ENCODE measurements at places on chromosomes 11 and 22.

DNA sequence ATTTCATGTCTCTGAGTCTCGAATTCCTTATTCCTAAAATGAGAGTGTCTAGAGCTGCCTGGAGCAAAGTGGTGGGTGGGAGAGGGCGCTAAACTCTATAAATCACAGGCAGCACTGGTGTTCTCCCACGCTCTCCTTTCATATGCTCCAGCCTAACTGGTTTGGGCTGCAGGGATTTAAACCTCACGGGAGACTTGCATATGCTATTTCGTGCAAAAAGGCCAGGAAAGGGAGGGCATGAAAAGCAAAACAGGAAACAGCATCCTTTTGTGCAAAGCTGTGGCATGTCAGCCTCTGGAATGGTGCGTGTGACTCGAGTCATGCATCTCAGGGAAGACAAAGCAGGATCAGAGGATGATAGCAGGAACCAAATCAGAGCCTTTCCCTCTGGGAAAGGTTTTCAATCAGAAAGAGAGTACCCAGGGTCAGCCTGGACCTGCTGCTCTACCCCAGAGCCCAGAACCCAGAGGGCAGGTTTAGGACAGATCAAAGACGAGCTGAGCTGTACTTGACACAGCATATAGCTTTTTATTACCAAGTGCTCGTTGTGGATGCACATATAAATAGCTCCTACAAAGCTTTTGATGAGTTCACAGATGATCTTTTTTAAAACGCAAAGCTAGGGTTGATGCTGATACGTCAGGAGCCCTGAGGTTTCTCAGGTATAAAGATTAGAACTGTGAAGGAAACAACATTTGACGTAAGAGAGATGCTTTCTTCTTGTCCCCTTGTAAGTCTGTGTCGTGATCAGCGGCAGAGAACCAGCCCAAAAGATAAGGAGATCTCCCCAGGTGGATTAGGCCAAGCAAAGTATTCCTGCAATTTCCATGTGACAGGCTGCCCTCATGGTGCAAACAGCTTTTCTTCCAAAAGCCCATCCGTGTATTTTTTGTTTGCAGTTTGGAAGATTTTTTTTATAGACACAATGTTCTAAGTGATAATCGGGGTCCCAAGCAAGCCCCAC is 46.2 kb upstream of the YWHAH start:
- DNase-seq: peak; percentile 43

GRCh38 chr22:39940757-39941305 is 19.4 kb upstream of the TMA7B start:
- no peak for DNase-seq

DNA sequence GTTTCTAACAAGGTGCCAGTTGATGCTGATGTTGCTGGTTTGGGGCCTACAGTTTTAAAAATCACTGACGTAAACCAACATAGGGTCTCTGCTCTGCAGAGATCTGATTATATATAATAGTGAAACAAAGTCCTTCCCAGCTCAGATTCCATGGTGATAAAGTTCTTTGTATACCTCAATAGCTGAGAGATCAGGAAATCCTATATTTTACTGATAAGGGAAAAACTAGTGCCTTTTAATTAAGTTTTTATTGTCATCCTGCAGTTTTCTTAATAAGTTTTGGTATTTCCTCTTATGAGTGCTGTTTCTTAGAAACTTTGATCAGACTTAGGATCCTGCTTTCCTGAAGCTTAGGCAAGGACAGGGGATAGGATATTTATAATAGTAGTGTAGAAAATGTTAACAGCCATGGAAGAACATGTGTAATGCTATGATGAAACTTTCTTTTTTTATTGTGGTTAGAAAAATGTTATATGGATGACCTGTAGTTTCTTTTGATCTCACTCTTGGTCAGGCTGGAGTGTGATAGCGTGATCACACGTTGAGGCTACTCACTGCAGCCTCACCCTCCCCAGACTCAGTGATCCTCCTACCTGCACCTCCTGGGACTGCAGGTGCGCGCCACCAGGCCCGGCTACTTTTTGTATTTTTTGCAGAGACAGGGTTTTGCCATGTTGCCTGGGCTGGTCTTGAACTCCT is 14.1 kb downstream of the CAPRIN1 start:
- no peak for DNase-seq

GRCh38 chr11:2771758-2772466 is 72.1 kb upstream of the KCNQ1OT1 start:
- no peak for DNase-seq

DNA sequence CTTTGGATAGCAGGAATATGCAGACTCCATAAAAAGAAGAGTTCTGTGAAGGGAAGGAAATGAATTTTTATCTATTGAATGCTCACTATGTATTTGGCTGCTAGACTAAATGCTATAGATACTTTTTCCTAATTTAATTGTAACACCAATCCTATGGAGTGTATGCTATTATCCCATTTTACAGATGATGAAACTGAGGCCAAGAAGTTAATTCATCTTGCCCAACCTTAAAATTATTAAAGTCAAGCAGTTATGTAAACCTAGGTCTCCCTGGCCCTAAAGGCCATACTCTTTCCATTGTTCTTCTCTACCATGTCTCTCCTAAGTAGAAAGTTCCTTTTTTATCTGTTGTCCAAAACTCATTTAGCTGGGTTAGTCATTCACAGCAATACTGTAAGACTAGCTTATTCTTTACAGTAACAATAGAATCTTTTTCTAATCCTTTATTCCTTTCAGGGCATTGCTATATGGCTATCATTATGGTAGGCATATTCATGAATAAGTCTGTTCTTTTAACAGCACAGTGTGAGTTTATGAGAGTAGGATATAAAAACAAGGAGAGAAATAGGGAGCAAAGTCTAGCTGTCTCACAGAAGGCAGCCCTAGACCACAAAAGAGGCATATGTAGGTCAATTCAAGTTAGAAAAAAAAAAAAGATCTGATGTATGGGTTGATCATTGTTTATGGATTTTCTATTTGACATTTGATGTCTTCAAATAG is 50.5 kb downstream of the MAML2 start:
- no peak for DNase-seq

DNA sequence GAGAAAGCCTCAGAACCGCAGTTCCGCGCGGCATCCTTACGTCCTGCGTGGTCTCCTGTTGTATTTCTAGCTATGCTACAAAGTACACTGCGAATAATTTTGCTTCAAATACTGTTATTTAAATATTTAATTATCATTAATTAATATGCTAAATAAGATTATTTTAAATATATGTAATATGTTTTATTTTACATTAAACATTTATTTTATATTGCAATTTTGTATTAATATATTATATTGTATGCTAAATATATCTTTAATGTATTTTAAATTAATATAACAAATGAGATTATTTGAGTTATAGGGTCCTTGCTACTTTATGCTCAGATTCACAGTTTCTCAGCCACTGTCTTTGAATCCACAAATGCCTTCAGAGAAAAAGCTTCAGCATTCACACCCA is 436.7 kb downstream of the BRD1 start:
- DNase-seq: no peak

DNA sequence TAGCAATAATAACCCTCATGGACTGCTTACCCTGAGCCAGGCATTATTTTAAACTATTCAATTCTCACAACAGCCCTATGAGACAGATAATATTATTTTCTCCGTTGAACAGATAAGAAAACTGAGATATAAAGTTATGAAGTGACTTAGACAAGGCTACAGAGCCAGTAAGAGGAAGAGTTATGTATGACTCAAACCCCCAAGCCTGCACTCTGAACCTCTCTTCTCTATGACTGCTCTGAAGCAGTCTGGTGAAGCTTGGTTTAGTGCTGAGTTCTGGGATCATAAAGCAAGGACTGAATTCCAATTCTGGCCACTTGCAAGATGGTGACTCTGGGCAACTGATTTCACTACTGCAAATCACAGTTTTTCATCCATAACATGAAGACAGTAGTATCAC is 34.5 kb downstream of the TNKS1BP1 start:
- DNase-seq: peak; percentile 79

DNA sequence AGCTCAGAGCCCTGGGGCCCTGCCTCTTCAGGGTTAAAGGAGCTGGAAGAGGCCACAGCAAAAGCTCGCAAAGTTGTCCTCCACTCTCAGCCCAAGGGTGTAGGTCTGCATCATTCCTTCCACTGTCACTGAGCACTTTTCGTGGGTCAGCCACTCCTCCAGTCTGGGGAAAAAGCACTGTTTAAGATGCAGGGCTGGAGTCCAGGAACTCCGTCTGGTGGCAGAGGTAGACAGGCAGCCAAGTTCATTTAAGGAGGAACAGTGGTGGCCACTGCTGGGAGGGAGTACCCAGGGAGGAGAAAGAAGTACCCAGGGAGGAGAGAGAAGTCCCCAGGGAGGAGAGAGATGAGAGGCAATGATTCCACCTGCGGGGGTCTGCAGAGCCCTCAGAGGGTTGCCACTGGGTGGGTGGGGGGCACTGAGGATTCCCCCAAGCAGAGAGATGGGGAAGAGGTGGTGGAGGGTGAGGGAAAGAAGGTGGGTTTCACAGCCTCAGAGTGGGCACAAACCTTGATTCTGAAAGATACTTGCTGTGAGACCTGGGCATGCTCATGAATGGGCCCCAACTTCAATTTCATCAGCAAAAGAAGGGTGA is 70.0 kb upstream of the B3GAT1 start:
- DNase-seq: no peak

GRCh38 chr11:68146010-68146540 is 24.9 kb upstream of the CHKA start:
- DNase-seq: peak; percentile 21

DNA sequence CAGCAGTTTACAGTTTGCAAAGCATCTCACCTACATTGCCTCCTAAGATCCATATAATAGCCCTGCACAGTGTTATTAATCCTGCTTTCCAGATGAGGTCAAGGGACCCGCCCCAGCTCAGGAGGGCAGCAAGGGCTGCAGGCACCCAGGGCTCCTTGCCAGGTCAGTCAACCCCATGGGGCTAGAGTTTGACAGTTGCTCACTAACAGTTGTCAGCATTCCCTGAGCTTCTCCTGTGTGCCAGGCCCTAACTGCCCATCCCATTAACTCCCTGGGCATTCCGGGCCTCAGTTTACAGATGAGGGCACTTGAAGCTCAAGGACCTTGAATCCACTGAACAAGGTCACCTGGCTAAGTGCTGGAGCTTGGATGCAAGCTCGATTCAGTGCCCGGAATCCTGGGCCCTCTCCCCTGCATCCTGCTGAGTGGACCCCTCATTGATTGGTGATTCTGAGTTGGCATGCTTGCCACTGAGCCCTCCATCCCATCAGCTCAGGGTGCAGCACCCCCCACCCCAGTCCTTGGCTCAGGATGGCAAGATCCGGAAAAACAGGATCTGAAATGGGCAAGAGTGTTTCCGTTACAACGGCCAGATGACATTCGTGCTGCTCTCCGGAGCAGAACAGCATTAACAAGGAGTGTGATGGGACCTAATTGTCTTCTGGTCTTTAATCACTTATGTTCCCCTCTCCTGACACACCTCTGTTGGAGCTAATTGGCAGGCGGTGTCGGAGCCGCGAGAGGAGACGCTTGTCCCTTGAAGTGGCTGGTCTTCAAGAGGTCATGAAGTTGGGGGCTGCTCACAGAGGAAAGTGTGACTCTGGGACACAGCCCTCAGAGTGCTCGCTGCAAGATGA is 87.4 kb upstream of the SHISAL1 start:
- DNase-seq: no peak

DNA sequence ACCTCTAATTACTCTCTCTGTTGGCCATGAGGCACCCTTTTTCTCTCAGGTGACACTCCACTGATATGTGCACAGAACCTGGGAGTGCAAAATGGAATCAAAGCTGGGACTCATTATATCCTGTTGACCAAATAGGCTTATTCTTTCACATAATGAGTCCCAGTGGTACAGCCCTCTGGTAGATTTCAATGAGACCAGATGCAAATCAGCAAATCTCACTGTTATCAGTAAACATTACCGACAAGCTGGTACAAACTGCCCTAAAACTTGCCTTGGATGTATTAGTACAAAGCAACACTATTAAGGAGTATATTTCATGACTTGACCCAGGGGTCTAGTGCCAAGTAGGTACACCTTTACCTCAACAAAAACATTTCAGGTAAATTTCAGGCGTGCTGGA is 128.3 kb downstream of the DDX10 start:
- no peak for DNase-seq

- no peak for DNase-seq
Observed at GRCh38 chr11:10502065-10502680, 38.8 kb downstream of the RNF141 start.

GRCh38 chr11:19768197-19768596 is 55.6 kb downstream of the NAV2 start:
- DNase-seq: no peak

- no peak for DNase-seq
Observed at GRCh38 chr22:49201046-49201970, 626.4 kb downstream of the BRD1 start.

DNA sequence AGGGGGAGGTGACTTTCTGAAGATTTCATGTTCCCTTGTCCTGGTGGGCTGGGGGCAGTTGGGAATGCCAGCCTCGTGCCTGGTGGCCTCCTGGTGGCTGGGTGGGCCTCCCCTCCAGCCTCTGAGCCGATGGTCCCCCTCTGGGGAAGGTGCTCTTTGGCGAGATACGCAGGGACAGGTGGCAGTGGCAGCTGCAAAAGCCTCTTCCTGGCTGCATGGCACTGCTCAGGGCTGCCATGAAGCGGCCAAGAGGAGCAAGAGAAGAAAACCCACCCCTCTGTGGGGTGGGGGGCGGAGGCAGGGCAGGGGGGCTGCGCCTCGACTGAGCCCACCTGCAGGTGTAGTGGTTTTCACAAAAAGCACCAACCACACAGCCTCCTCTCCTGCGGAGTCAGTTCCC is 61.8 kb upstream of the PHF21B start:
- no peak for DNase-seq

GRCh38 chr11:19907008-19907579 is 194.5 kb downstream of the NAV2 start:
- DNase-seq: no peak

- no peak for DNase-seq
Observed at GRCh38 chr11:106496677-106497076, 419.2 kb downstream of the AASDHPPT start.

DNA sequence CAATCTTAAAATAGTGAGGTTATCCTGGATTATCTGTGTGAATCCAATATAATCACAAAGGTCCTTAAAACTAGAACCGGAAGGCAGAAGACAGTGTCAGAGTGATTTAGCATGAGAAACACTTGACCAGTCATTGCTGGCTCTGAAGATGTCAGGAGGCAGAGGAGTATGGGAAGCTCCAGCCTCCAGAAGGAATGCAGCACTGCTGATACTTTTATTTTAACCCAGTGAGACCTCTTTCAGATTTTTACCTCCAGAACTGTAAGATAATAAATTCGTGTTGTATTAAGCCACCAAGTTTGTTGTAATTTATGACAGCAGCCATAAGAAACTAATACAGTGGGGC is 134.4 kb upstream of the ZC3H12C start:
- DNase-seq: no peak

- no peak for DNase-seq
Observed at GRCh38 chr11:8288824-8289491, 25.3 kb upstream of the LMO1 start.

GRCh38 chr11:27487706-27488105 is 15.1 kb upstream of the LGR4 start:
- DNase-seq: no peak

- no peak for DNase-seq
Observed at GRCh38 chr11:40118780-40119179, 1340.7 kb downstream of the LRRC4C start.

DNA sequence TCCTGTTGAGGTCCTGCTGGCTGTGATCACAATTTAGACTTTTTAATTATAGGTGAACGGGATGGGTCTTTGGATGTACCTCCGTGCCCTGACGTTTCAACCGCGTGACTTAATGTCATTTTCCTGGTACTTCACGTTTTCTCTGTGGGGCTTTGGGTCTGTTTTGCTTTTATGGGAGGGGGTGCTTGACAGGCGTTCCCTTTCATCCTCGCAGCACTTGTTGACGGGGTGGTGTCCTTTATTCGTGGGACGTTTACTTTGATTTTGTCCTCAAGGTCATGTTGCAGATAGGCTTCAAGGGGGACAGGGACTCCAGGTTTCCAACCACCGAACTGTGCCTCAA is 994 bp downstream of the PPP6R3 start:
- DNase-seq: no peak

Measured in foreskin fibroblast (primary cell).